ENCODE measurements at places on chromosomes 12 and 14. TPM values are rescaled to one million over a fixed set of nuclear protein-coding genes. Genes with fewer than 3 reads are reported as not detected.

DNA sequence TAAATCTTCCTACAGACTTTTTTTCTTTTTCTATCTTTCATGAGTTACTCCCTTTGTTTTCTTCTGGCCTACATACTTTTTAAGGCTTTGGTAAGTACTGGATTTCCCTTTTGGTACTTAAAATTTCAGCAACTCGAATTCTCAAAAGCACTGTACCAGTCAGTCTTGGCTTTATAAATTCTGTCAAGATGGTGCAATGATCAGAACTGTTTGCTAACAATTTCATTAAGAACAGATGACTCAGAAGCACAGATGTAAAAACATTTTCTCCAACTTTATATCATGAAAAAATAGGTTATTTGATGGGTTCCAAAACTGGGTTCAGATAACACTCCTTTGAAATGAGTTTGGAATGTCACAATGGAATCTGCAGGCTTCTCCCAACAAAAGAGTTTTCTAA, 1961.8 kb upstream of the FLRT2 start:
- H3K36me3 ChIP-seq, result no peaks in the 10 kb centered on the region
- H3K4me1 ChIP-seq, result no peaks in the 10 kb centered on the region
- no peaks in the 10 kb centered on the region for H3K27me3 ChIP-seq
- H3K4me3 ChIP-seq, result no peak overlapping the region
- DNase-seq, result no peak

DNA sequence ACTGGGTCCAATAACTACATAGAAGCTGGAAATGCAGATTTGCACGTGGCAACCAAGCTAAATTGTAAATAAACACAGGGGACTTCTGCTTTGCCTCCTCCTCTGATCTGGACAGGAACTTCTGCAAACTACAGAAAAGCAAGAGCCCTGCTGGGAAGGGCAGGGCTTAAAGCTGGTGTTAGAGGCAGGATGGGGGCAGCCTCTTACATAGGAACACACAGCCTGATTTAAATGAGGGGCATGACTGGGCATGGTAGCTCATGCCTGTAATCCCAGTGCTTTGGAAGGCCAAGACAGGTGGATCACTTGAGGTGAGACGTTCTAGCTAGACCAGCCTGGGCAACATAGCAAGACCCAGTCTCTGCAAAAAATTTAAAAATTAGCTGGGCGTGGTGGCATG, 46.7 kb downstream of the ERH start:
- 0 out of 2 replicates have a peak, but pooled peaks cover 7% of the 10 kb centered on the region for H3K4me1 ChIP-seq
- no peaks in the 10 kb centered on the region for H3K27me3 ChIP-seq

DNA sequence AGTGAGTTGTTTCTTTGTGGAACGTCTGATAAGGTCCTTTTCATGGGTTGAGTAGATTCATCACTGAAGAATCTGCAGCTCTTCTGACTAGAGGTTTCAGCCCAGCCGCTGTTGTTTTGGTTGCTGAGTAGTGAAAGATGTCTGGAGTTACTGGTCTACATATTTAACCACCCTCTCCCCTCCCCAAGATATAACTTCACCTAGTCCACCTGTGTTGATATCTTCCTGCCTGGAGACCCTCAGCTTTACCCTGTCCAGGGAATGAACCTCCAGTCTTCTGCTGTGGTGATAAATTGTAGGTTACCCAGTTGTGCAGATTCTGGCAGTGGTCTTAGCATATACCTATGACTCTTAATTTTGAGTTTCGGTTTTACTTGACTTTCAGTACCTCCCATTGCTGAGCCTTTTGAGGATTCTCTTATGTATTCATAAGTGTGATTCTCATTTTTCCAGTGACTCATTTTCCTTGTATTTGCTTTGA, 62.9 kb downstream of the CCDC91 start:
- peaks cover 20% of the 10 kb centered on the region for H3K4me1 ChIP-seq
- DNase-seq, result peak; percentile 61
- no peak overlapping the region for H3K4me3 ChIP-seq
- H3K27me3 ChIP-seq, result no peaks in the 10 kb centered on the region

DNA sequence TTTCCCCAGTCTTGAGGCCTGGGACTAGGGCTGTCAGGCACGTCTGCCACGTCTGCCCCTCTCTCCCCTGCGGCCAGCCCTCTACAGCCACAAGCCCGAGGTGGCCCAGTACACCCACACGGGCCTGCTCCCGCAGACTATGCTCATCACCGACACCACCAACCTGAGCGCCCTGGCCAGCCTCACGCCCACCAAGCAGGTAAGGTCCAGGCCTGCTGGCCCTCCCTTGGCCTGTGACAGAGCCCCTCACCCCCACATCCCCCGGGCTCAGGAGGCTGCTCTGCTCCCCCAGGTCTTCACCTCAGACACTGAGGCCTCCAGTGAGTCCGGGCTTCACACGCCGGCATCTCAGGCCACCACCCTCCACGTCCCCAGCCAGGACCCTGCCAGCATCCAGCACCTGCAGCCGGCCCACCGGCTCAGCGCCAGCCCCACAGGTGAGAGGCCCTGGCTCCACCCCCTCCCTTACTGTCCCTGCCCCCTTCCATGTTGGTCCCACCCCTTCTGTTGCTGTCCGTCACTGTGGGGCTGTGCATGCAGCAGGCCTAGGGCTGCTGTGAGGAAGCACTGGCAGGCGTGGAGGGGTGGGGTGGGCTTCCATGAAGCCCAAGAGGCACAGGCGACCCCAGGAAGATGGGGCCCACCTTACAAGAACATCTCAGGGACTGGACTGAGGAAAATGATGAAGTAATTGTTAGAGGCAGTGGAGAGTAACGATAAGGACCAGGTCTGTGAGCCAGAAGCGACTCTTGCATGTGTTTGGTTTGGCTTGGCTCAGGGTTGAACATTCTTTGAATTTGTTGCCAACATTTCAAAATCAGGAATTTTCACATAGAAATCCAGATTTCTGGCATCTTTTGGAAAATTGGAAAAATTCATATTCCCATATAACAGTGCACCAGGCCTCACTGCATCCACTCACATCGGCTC, 16.8 kb downstream of the C12orf43 start:
- peaks cover 14% of the 10 kb centered on the region for H3K36me3 ChIP-seq
- H3K4me1 ChIP-seq, result no peaks in the 10 kb centered on the region
- H3K27ac ChIP-seq, result no peak overlapping the region
- no peak for DNase-seq

GRCh38 chr12:26535826-26536225, 297.2 kb downstream of the ITPR2 start:
- no peak overlapping the region for H3K27ac ChIP-seq
- no peaks in the 10 kb centered on the region for H3K36me3 ChIP-seq
- no peak for DNase-seq
- no peak overlapping the region for H3K4me3 ChIP-seq
- no peaks in the 10 kb centered on the region for H3K27me3 ChIP-seq

- H3K4me1 ChIP-seq, result no peaks in the 10 kb centered on the region
- no peaks in the 10 kb centered on the region for H3K36me3 ChIP-seq
- H3K27ac ChIP-seq, result no peak overlapping the region
- no peak for DNase-seq
These were observed 35.5 kb downstream of the GPHB5 start for GRCh38 chr14:63282997-63283883.

DNA sequence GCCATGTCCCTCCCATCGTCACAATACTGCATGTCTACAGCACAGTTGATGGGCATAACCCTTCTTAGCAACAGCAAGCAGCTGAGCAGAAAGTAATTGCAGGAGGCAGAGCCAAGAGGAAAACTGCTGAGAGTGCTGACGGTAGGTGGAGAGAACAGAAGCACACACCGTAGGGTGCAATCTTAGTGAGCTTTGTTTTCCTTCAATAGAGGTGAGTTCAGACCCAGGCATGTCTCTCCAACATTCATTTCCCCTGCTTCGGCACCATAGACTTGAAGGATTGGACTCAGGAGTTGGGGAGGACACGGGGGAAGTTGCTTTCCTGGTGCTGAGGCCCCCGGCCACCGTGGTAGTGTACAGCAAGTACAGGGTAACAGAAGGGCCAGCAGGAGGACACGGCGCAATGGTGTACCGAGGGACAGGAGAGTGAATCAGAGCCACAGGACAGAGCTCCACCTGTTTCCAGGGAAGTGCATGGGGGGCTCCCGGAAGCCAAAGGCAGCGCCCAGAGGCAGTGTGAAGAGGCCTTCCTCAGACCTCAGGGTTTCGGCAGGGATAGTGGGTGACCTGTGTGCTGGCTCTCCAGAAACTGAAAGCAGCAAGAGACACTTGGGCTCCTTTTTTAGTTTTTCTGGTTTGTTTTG, 36.3 kb upstream of the SINHCAF start:
- DNase-seq, result no peak
- no peaks in the 10 kb centered on the region for H3K36me3 ChIP-seq
- H3K4me1 ChIP-seq, result peaks cover 8% of the 10 kb centered on the region

GRCh38 chr12:13950502-13950901, 30.9 kb downstream of the GRIN2B start:
- peaks cover 3% of the 10 kb centered on the region for H3K27me3 ChIP-seq
- H3K4me3 ChIP-seq, result no peak overlapping the region
- no peaks in the 10 kb centered on the region for H3K36me3 ChIP-seq
- DNase-seq, result no peak

DNA sequence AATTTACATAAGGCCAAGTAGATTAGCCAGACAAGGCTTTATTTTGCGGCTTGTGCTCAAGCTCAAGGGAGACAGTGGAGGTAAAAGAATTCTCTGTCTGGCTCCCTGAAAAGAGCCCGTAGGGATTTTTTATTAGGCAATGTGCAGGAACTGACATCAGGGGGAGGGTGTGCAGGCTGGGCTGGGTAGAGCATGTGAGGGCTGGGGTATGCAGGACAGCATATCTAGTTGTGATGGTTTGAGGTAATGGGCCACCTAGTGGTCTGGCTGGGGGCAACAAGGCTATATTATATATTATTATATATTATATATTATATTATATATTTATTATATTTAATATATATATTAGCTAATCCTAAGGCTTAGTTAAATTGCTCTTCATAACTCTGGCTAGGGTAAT, 102.1 kb downstream of the TMEM117 start:
- H3K4me3 ChIP-seq, result no peak overlapping the region
- no peak overlapping the region for H3K27ac ChIP-seq
- DNase-seq, result peak; percentile 35
- no peaks in the 10 kb centered on the region for H3K36me3 ChIP-seq
- H3K27me3 ChIP-seq, result no peaks in the 10 kb centered on the region

DNA sequence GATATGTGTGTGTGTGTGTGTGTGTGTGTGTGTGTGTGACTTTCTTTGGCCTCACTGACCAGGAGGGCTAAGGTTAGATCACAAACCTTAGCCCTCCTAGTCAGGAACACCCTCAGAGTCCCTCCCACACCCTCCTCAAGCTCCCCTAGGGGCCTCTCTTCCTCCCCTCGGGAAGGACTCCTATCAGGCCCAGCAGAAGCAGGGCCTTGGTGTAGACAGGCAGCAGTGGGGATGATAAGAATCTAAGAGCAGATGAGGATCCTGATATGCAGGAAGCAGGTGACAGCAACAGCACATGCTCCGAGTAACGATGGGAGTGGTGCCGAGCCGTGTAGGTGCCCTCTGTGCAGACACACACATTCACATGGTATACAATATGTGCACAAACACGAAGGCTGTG, 20.7 kb downstream of the PLEK2 start:
- no peak overlapping the region for H3K27ac ChIP-seq
- peaks cover 20% of the 10 kb centered on the region for H3K4me1 ChIP-seq
- H3K4me3 ChIP-seq, result no peak overlapping the region
- no peaks in the 10 kb centered on the region for H3K27me3 ChIP-seq

The COCH gene
- total RNA-seq, result 4.2 TPM

The SUSD6 gene
- total RNA-seq, result 9.3 TPM

The RFLNA gene
- not detected for total RNA-seq

GRCh38 chr12:47954058-47954457, 9.3 kb upstream of the TMEM106C start:
- no peak overlapping the region for H3K27ac ChIP-seq
- no peaks in the 10 kb centered on the region for H3K27me3 ChIP-seq
- H3K4me3 ChIP-seq, result no peak overlapping the region
- no peaks in the 10 kb centered on the region for H3K4me1 ChIP-seq
- no peaks in the 10 kb centered on the region for H3K36me3 ChIP-seq

DNA sequence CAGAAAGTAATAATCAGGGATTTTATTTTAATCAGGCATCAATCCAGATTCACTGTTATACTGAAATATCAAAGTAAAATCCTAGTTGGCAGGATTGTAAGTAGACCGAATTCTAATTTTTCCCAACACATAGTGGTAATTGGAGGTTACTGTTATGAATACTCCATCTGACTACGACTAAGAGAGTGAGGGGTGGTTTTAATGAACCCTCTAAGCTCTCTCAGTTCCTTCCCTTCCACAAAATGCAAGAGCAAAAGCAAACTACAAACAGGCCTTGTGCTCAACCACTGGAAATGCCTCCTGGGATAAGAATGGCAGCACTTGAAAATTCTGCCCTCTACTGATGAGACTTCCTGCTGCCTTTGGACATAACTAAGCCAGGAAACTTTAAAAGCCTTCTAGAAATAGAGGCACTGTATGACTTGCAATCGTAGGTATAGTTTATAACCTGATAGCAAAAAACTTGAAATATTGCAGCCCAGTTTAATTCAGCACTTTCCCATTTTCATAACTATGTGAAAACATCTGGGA, 184.8 kb downstream of the SLC16A7 start:
- H3K27me3 ChIP-seq, result no peaks in the 10 kb centered on the region
- peak; percentile 51 for DNase-seq
- no peak overlapping the region for H3K27ac ChIP-seq
- no peak overlapping the region for H3K4me3 ChIP-seq

GRCh38 chr14:71613168-71613567, 319.1 kb upstream of the RGS6 start:
- H3K36me3 ChIP-seq, result peaks cover 2% of the 10 kb centered on the region
- H3K27me3 ChIP-seq, result no peaks in the 10 kb centered on the region
- no peak overlapping the region for H3K27ac ChIP-seq
- H3K4me3 ChIP-seq, result no peak overlapping the region
- peaks cover 8% of the 10 kb centered on the region for H3K4me1 ChIP-seq

DNA sequence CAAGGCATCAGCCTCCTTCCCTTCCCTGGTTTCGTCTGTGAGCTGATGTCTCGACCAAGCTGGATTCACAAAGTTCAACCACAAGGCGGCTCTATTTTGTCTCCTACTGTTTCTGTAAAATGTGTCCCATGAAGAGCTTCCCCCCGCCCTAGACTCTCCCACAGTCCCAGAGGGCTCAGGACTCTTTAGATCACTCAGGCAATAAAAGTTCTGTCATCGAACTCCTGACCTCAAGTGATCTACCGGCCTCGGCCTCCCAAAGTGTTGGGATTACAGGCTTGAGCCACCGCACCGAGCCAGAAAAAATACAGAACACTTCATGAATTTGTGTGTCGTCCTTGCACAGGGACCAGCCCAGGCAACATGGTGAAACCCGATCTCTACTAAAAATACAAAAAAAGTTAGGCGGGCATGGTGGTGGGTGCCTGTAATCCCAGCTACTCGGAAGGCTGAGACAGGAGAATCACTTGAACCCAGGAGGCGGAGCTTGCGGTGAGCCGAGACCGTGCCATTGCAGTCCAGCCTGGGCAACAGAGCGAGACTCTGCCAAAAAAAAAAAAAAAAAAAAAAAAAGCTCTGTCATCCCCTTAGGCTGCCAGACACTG, 149.4 kb downstream of the BCL11B start:
- H3K27ac ChIP-seq, result no peak overlapping the region
- peak; percentile 16 for DNase-seq
- H3K4me3 ChIP-seq, result no peak overlapping the region
- no peaks in the 10 kb centered on the region for H3K4me1 ChIP-seq

GRCh38 chr14:26023967-26024366, 573.9 kb downstream of the NOVA1 start:
- no peaks in the 10 kb centered on the region for H3K36me3 ChIP-seq
- H3K27ac ChIP-seq, result no peak overlapping the region
- DNase-seq, result no peak
- no peak overlapping the region for H3K4me3 ChIP-seq
- no peaks in the 10 kb centered on the region for H3K27me3 ChIP-seq
- no peaks in the 10 kb centered on the region for H3K4me1 ChIP-seq

The EP400 gene
- 30.5 TPM for total RNA-seq

GRCh38 chr14:99971941-99972747, 93.1 kb upstream of the EVL start:
- peaks cover 7% of the 10 kb centered on the region for H3K36me3 ChIP-seq
- H3K27ac ChIP-seq, result no peak overlapping the region
- no peak for DNase-seq
- peaks cover 3% of the 10 kb centered on the region for H3K4me1 ChIP-seq

All from PC-3 (cell line).